GM23338 (cell line): ENCODE measurements at places on chromosomes 4 and X. TPM values are rescaled to one million over a fixed set of nuclear protein-coding genes. Genes with fewer than 3 reads are reported as not detected.
A peak's percentile ranks its signal among the peaks of the same experiment; 100 is the strongest.

DNA sequence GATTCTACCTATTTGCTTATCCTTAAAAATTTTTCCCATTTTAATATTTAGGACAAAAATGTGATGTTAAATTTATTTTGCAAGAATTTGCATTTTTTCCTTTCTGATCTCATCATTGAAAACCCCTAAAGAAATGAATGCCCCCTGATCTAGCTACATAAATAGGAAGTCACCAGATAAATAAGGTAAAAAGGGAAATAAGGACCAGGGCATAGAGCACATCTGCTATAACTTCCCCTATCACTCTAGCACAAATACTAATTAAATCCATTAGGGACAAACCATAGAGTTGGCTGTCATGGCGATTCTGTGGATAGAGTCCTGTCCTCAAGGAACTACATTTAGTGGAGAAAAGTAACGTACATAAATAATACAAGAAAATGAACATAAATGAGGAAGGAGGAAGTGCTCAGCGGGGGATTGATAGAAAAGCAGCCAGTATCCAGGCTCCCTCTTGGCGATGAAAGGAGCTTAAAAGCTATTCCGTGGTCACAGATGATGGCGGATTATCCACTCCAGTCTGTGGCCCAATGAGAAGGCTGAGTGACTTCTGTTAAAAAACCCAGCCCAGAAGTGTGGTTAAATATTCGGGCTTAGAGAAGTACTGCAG is 76.9 kb upstream of the RPL34 start:
- no peaks in the 10 kb centered on the region for H3K4me1 ChIP-seq
- H3K27ac ChIP-seq = no peak overlapping the region
- no peak overlapping the region for H3K4me3 ChIP-seq

- H3K4me1 ChIP-seq = peaks cover 6% of the 10 kb centered on the region; the same call in 1 of the 2 replicates
- no peaks in the 10 kb centered on the region for H3K27me3 ChIP-seq
- DNase-seq = peak; percentile 27
- H3K4me3 ChIP-seq = no peak overlapping the region
Measured at GRCh38 chrX:136711147-136711546, 63.2 kb downstream of the CD40LG start.

DNA sequence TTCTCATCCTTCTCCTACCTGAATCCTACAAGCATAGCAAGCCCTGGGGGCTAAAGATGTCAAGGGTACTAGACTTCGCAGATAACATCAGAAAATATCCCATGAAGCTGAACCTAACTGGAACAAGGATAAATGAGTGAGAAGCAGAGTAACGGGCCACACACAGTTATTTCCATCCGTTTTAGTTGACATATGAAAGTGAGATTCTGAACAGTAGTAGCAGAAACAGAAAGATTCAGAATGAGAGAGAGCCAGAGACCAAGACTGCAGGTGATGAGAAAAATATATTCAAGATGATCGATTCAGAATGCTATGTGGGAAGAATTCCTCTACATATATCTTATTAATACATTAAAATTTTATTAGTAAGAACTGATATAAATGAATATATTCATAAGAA is 165.1 kb downstream of the TSPAN5 start:
- H3K4me1 ChIP-seq = peaks cover 5% of the 10 kb centered on the region; the same call in 1 of the 2 replicates
- no peak overlapping the region for H3K4me3 ChIP-seq
- H3K36me3 ChIP-seq = no peaks in the 10 kb centered on the region
- no peak for DNase-seq
- H3K27ac ChIP-seq = no peak overlapping the region
- no peaks in the 10 kb centered on the region for H3K27me3 ChIP-seq

- peaks cover 10% of the 10 kb centered on the region for H3K4me1 ChIP-seq
- no peak overlapping the region for H3K27ac ChIP-seq
- H3K27me3 ChIP-seq = no peaks in the 10 kb centered on the region
- no peaks in the 10 kb centered on the region for H3K36me3 ChIP-seq
- no peak overlapping the region for H3K4me3 ChIP-seq
Measured at GRCh38 chrX:24498975-24499374, 33.9 kb downstream of the PDK3 start.

DNA sequence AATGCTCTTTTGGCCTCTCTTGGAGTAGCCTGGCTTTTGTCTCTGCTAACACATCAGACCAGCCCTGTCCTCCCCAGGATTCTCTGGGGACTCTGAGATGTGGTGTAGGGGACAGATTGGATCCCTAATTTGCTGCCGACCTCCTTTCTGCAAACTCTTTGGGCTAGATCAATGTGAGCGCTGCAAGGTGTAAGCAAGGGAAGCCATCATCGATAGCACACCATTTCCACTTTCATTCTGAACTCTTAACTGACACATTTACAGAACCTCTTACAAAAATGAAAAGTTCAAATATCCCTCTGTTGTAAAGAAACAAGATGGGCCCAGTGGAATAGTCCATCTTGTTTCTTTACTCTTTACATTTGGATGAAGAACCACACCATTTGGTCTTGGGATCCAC is 46.6 kb downstream of the PGRMC2 start:
- no peak overlapping the region for H3K4me3 ChIP-seq
- no peaks in the 10 kb centered on the region for H3K27me3 ChIP-seq
- H3K27ac ChIP-seq = no peak overlapping the region
- H3K36me3 ChIP-seq = no peaks in the 10 kb centered on the region
- no peaks in the 10 kb centered on the region for H3K4me1 ChIP-seq

- no peak overlapping the region for H3K4me3 ChIP-seq
- H3K27ac ChIP-seq = no peak overlapping the region
- no peak for DNase-seq
- no peaks in the 10 kb centered on the region for H3K27me3 ChIP-seq
- H3K36me3 ChIP-seq = no peaks in the 10 kb centered on the region
Measured at GRCh38 chr4:52641854-52642563, 17.1 kb downstream of the USP46 start.

Gene ZNF280C
- total RNA-seq = 14.4 and 15.1 TPM in 2 replicates

Gene TCEAL5
- 1.8 and 2.0 TPM in 2 replicates for total RNA-seq
